HCT116 (cell line): ENCODE measurements at places on chromosomes 7 and 10. TPM values are rescaled to one million over a fixed set of nuclear protein-coding genes. Genes with fewer than 3 reads are reported as not detected.

- no peaks in the 10 kb centered on the region for H3K27me3 ChIP-seq
- H3K27ac ChIP-seq, result no peak overlapping the region
- H3K36me3 ChIP-seq, result no peaks in the 10 kb centered on the region
- H3K4me1 ChIP-seq, result peaks cover 6% of the 10 kb centered on the region; the same call in 1 of the 2 replicates
- DNase-seq, result no peak
These were observed 74.5 kb upstream of the VKORC1L1 start for GRCh38 chr7:65798111-65799075.

KEL gene
- 0.91 TPM for total RNA-seq

- no peak for DNase-seq
- no peaks in the 10 kb centered on the region for H3K36me3 ChIP-seq
- no peaks in the 10 kb centered on the region for H3K27me3 ChIP-seq
These were observed 112.1 kb upstream of the ITGB1 start for GRCh38 chr10:33070101-33070500.

DNA sequence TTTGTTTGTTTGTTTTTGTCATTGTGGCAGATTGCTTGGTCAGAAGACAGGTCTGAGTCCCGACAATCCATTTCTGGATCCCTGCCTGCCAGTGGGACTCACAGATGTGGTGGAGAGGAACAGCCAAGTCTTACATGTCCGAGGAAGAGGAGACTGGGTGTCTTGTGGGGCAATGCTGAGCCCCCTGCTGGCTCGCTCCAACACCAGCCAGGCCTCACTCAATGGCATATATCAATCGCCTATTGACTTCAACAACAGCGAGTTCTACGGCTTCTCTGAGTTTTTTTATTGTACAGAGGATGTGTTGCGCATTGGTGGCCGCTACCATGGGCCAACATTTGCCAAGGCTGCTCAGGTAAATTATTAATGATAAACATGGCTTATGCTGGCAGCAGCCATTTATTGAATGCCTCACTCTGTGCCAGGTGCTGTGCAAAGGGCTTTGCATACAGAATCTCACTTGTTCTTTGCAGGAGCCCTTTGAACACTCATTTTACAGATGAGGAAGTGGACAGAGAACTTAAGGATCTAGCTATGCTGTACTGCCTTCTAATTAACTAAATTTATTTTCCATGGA, 33.3 kb downstream of the COX15 start:
- no peaks in the 10 kb centered on the region for H3K27me3 ChIP-seq
- no peaks in the 10 kb centered on the region for H3K4me1 ChIP-seq
- DNase-seq, result no peak
- H3K27ac ChIP-seq, result no peak overlapping the region
- H3K36me3 ChIP-seq, result peaks cover 45% of the 10 kb centered on the region
- no peak overlapping the region for H3K4me3 ChIP-seq

DNA sequence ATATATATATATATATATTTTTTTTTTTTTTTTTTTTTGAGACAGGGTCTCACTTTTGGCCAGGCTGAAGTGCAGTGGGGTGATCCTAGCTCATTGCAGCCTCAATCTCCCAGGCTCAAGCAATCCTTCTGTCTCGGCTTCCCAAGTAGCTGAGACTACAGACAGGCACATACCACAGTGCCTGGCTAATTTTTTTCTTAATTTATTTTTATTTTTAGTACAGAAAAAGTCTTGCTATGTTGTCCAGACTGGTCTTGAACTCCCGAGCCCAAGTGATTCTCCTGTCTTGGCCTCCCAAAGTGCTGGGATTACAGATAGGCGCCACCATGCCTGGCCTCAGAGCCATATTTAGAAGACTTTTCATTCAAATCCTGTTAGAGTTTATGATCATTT, 79.6 kb downstream of the PRTFDC1 start:
- no peak overlapping the region for H3K4me3 ChIP-seq
- H3K4me1 ChIP-seq, result no peaks in the 10 kb centered on the region
- H3K36me3 ChIP-seq, result no peaks in the 10 kb centered on the region
- H3K27me3 ChIP-seq, result no peaks in the 10 kb centered on the region
- no peak for DNase-seq

GRCh38 chr7:37027557-37028341, 303.5 kb upstream of the AOAH start:
- H3K27me3 ChIP-seq, result no peaks in the 10 kb centered on the region
- no peak overlapping the region for H3K4me3 ChIP-seq
- no peaks in the 10 kb centered on the region for H3K36me3 ChIP-seq
- DNase-seq, result peak; percentile 6

ERVW-1 gene
- total RNA-seq, result not detected

GRCh38 chr7:54860003-54860775, 101.2 kb upstream of the SEC61G start:
- DNase-seq, result no peak
- no peak overlapping the region for H3K4me3 ChIP-seq
- no peaks in the 10 kb centered on the region for H3K36me3 ChIP-seq
- no peak overlapping the region for H3K27ac ChIP-seq

DNA sequence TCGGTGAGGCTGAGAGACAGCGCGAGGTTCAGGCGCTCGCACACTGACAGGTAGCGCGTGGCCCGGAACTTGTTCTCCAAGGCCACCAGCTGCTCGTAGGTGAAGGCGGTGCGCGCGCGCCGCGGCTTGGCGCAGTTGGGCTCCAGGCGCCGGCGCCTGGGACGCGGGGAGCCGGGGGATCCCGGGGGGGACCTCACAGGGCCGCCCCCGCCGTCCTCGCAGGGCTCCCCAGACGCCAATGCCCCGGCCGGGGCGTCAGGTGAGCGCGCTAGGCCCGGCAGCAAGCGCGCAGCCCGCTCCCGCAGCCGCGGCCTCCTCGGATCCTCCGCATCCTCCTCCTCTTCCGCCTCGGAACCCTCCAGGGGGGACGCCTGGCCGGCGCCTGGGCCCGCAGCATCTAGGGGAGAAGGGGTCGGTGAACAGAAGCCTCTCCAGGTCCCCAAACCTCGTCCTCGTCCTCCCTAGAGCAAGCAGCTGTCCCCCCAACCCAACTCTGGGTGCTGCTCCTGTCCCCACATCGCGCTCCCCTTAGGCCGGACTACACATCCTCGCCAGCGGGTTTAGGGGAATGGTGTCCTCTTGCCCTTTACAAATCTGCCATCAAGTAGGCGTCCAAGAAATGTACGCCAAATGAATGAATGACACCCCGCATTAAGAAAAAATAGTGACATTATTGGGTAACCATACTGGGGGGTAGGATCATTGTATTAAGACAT, 1.9 kb downstream of the NKX1-2 start:
- H3K4me1 ChIP-seq, result peaks cover 19% of the 10 kb centered on the region
- H3K27ac ChIP-seq, result no peak overlapping the region
- no peak for DNase-seq

SPDYE2 gene
- total RNA-seq, result not detected

DNA sequence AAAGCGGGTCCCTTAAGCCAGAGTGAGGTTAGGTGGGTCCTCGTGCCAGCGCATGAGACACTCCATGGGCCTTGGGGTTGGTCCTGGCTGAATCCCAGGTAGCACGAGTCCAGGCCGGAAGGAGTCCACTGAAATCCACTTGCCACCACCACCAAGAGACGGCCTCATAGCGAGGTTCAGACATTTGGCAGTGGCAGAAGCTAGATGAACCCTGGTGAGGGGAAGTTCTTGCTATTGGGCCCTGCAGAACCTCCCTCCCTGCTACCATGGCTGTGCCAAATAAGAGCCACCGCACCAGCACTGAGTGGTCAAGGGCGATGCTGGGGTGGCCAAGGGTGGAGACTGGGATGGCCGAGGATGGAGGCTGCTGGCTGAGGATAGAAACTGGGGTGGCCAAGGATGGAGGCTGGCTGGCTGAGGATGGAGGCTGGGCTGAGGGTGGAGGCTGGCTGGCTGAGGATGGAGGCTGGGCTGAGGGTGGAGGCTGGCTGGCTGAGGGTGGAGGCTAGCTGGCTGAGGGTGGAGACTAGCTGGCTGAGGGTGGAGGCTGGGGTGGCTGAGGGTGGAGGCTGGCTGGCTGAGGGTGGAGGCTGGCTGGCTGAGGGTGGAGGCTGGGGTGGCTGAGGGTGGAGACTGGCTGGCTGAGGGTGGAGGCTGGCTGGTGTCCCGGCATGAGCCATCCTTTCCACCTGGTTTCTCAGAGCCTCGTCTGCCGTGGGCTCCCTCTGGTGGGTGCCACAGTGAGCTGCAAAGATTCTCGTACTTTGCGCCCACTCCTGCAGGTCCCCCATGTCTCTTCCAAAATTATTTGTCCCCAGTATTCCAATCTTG, 88.2 kb downstream of the ELFN1 start:
- H3K36me3 ChIP-seq, result no peaks in the 10 kb centered on the region
- H3K27ac ChIP-seq, result no peak overlapping the region
- peak; percentile 56 for DNase-seq
- no peak overlapping the region for H3K4me3 ChIP-seq

- H3K36me3 ChIP-seq, result no peaks in the 10 kb centered on the region
- H3K4me3 ChIP-seq, result no peak overlapping the region
- no peaks in the 10 kb centered on the region for H3K27me3 ChIP-seq
- H3K4me1 ChIP-seq, result no peaks in the 10 kb centered on the region
- no peak for DNase-seq
These were observed 10.0 kb downstream of the SFTPD start for GRCh38 chr10:79938728-79939406.

DNA sequence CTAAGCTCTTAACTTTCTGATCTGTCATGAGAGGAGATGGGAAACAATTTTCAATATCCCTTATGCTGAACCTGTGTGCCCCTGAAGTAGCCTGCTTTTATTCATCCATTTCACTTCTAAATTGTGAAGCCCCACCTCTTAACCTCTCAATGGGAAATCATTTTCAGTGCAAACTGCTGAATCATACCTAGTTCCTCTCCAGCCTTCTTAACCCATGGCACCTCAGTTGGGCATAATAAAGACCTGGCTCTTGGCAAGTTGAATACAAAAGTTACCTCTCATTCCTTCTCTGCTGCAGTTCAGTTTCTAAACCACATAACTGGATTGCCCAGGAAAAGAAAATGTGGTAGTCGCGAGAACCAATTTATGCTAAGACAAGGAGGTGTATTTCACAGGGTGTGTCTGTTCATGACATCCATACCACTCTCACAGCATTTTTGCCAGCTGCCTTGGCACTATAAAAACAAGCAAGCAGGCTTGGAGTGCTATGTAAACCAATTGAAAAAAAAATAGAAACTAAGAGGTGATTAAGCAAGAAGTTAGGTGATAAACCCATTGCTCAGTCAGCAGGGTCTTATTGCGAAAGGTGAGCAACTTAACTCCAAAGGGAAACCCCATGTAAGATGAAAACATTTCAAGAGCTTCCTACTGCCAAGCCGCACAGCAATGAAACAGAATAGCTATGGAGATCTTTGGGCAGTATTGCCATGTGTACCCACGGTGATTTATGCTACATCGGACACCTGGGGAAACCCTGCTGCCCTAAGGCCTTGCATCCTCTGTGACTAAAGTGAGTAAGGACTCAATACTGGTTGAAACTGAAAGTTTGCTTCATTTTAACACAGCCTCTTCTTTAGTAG, 57.0 kb upstream of the DKK1 start:
- DNase-seq, result no peak
- H3K27me3 ChIP-seq, result no peaks in the 10 kb centered on the region
- no peak overlapping the region for H3K4me3 ChIP-seq
- no peaks in the 10 kb centered on the region for H3K36me3 ChIP-seq
- no peak overlapping the region for H3K27ac ChIP-seq
- H3K4me1 ChIP-seq, result peaks cover 17% of the 10 kb centered on the region

SOSTDC1 gene
- total RNA-seq, result 0.20 TPM

TAS2R38 gene
- total RNA-seq, result not detected

MAGI2 gene
- total RNA-seq, result 0.22 TPM

- H3K27me3 ChIP-seq, result 0 out of 2 replicates have a peak, but pooled peaks cover 18% of the 10 kb centered on the region
- H3K36me3 ChIP-seq, result no peaks in the 10 kb centered on the region
- peak; percentile 29 for DNase-seq
- H3K4me3 ChIP-seq, result no peak overlapping the region
- H3K4me1 ChIP-seq, result no peaks in the 10 kb centered on the region
- no peak overlapping the region for H3K27ac ChIP-seq
These were observed 41.5 kb upstream of the ZNF32 start for GRCh38 chr10:43689955-43690771.

GRCh38 chr7:143914938-143915652, 13.1 kb upstream of the TCAF1 start:
- DNase-seq, result no peak
- H3K4me3 ChIP-seq, result no peak overlapping the region
- H3K27me3 ChIP-seq, result no peaks in the 10 kb centered on the region
- H3K27ac ChIP-seq, result no peak overlapping the region
- no peaks in the 10 kb centered on the region for H3K36me3 ChIP-seq

GRCh38 chr10:101772895-101773761, 2.8 kb downstream of the FGF8 start:
- H3K27me3 ChIP-seq, result no peaks in the 10 kb centered on the region
- H3K4me3 ChIP-seq, result no peak overlapping the region
- DNase-seq, result no peak
- peaks cover 5% of the 10 kb centered on the region; the same call in 1 of the 2 replicates for H3K36me3 ChIP-seq
- H3K4me1 ChIP-seq, result no peaks in the 10 kb centered on the region

GARIN1A gene
- 0.49 TPM for total RNA-seq

GIMAP8 gene
- 0.15 TPM for total RNA-seq

AKR1C4 gene
- total RNA-seq, result not detected

GRCh38 chr10:88347597-88348304, 235.4 kb downstream of the RNLS start:
- no peaks in the 10 kb centered on the region for H3K36me3 ChIP-seq
- no peak overlapping the region for H3K27ac ChIP-seq
- H3K4me1 ChIP-seq, result no peaks in the 10 kb centered on the region
- no peak for DNase-seq

DNA sequence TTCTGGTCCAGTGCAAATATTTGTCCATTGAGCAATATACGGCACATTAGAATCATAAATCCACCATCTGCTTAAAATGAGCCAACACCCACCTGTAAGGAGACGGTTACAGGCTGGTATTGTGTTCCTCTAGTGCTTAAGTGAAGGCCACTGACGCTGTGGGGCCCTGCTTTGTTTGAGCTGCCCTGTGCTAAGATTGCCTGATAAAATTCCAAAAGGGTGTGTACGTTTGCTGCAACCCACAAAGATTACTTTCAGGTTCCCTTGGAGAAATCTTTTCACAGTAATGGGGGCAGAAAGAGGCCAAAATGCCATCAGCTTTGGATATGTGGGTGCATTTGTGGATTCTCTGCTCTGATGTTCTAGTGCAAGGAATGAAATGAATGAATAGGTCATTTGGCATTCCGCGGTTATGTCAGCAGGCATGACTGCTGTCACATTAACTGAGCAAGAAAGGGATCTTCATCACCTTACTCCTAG, 34.4 kb downstream of the AGR3 start:
- H3K4me1 ChIP-seq, result peaks cover 3% of the 10 kb centered on the region; the same call in 1 of the 2 replicates
- H3K27ac ChIP-seq, result no peak overlapping the region
- DNase-seq, result no peak
- H3K4me3 ChIP-seq, result no peak overlapping the region
- H3K36me3 ChIP-seq, result no peaks in the 10 kb centered on the region
- H3K27me3 ChIP-seq, result no peaks in the 10 kb centered on the region

DNA sequence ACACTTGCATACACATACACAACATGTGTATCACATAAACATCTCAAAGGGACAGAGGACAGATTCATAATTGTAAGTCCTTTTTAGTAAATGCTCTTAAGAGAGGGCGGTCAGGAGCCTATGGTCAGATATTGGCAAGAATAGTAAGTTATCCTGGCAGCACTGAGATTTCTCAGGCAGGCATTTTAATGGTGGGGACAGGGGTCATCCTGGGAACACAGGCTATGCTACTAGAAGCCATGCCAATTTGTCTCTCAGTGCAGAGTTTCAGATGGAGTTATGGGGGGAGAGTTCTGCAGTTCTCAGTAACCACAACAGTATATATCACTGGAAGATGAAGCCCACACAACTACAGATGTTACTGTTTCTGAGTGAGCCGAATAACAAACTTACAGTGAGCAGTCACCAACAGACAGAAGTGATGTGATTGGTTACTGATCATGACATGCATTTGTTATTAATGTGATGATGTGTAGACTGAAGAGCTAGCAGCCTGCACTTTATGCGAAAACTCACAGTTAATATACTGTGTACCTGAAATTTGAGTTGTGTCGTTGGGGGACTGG, 16.4 kb downstream of the ZNF487 start:
- no peaks in the 10 kb centered on the region for H3K36me3 ChIP-seq
- no peaks in the 10 kb centered on the region for H3K27me3 ChIP-seq
- H3K4me3 ChIP-seq, result no peak overlapping the region
- peaks cover 14% of the 10 kb centered on the region for H3K4me1 ChIP-seq
- no peak for DNase-seq

HSPA12A gene
- 19.8 TPM for total RNA-seq
